ENCODE measurements at places on chromosomes 3 and 15.

GRCh38 chr3:7618606-7619005, 757.7 kb downstream of the GRM7 start:
- DNase-seq, result no peak

GRCh38 chr3:73342077-73342476, 280.6 kb downstream of the EBLN2 start:
- DNase-seq, result no peak

GRCh38 chr15:100570735-100571313, 31.2 kb downstream of the LINS1 start:
- no peak for DNase-seq

GRCh38 chr3:155111971-155112370, 31.9 kb downstream of the MME start:
- DNase-seq, result no peak

DNA sequence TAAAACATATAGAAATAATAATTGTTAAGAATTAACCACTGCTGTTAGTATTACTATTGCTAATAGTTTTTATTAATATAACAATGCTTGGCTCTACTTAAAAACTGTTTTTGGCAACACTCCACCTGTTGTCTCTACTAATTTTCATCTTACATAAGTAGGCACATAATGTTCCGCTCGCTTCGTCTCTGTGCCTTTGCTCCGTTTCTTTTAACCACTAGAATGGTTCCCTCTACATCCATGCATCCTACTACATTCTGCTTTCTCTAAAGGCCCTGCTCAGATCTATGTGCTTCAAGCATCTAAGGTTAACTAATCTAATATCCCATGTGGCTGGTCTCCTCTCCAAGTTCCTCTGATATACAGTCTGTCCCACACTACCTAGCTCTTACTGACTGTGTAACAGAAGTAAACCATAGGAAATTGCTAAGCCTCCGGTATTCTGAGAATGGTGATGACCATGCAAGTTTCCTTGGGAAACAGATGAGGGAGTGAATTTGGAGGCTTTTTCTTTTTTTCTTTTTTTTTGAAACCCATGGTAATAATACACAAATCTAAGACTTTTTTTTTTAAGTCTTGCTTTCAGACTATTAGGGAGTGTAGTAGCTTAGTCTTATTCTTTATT, 138.3 kb downstream of the P3H2 start:
- DNase-seq, result no peak

GRCh38 chr3:76733073-76733759, 306.7 kb upstream of the ROBO2 start:
- DNase-seq, result no peak

DNA sequence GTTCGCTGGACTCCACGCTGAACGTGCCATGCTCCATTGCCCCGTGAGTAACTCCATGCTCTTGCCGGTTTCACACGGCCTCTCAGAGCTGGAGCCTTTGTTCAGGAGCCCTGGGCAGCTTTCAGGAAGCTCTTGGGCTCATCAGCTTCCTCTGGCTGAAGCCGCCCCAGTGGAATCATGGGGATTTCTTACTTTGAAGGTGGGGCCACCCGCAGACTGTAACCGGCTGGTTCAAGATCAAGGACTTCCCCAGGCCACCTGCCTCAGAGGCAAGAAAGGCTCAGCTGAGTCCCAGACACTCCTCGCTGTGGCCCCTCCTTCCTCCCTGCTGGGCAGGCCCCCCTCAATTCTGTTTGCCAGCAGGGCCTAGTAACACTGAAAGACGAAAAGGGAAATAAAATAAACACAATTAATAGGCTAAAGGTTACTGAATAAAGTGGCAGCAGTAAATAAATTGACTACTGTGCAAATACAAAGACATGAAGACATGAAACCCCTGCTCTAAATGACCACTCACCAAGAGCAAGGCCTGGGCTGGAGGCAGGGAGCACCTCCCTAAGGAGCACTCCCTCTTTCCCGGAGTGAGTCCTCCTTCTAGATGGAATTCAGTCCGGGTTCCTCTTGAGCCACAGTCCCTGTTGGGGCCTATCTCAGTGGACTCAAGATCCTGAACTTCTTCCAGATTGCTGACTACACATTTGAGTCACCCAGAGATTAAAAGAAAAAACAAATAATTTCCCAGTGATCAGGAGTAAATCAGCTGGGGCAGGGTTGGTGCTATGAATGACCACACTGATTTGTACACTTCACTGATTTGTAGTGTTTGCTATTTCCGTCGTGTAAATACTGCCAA, 51.0 kb downstream of the ZDHHC19 start:
- DNase-seq, result peak; percentile 42

DNA sequence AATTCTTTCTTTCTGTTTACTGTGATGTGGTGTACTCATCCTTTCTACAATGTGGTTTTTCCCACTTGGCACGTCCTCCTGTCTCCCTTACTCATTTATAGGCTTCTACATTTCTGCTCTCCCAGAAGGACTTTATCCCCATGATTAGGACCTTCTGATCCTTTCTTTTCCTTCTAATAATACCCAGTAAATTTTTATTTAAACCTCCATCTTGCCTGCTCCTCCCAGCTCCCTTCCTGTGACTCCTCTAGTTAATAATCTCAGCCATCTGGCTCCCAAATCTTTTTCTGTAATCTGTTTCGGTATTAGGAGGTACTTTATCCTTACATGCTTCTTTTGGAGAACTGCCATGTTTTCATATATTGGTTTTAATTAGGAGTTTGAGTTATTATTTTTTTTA, 11.2 kb upstream of the P2RY1 start:
- no peak for DNase-seq

DNA sequence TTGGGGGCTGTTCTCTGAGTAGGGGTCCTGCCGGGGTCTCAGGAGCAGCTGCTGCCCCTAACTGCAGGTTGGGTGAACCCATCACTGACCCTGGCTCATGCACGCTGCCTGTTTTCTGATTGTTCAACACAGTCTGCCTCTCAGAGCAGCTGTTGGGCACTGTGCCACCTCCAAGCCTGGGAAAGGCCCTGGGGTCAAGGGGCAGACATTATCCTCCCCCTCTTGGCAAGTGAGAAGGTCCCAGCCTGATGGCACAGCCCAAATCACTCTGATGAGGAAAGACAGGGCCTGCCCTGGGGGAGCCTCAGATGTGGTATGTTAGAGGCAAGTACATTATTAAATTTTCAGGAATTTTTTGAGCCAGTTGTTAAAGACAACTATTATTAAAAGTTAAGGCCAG, 14.1 kb upstream of the GNAT1 start:
- no peak for DNase-seq

GRCh38 chr3:167057581-167057980, 322.5 kb downstream of the ZBBX start:
- no peak for DNase-seq

- no peak for DNase-seq
These were observed 13.0 kb downstream of the LIPC start for GRCh38 chr15:58444658-58445332.

GRCh38 chr3:194142156-194142910, 6.4 kb downstream of the HES1 start:
- DNase-seq, result no peak

GRCh38 chr3:22620498-22620897, 582.6 kb upstream of the UBE2E2 start:
- no peak for DNase-seq

DNA sequence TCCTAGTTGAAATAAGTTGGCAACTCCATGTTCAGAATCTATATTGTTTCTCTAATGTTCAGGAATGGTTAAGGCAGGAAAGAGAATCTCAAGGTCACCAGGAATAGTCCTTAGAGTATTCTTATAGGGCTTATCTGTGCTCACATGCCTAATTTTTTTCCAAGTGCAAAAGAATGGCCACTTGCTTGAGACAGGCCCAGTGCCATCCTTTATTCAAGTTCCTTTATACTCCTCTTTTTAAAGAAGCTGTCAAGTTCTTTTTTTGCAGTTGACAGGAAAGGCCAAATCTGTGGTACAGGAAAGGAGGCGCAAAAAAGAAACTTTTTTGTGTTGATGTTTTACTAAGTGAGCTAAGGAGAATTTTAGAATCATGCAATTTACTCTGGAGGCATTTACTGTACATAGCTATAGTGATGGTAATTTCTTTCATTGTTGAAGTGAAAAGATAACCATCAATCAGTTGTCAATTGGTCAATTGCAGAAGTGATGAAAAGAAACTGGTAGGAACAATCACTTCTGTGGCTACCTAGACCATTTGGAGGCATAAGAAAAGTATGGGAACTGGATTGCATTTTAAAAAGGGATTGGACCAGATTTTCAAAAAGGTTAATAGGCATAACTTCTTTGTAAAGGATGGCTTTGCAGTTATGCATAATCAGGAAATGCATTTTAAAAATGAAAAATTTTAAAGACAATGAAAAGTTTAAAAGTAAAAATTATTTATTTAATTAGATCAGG, 102.5 kb upstream of the SOX2 start:
- no peak for DNase-seq

GRCh38 chr3:31562525-31562924, 29.8 kb downstream of the STT3B start:
- no peak for DNase-seq

DNA sequence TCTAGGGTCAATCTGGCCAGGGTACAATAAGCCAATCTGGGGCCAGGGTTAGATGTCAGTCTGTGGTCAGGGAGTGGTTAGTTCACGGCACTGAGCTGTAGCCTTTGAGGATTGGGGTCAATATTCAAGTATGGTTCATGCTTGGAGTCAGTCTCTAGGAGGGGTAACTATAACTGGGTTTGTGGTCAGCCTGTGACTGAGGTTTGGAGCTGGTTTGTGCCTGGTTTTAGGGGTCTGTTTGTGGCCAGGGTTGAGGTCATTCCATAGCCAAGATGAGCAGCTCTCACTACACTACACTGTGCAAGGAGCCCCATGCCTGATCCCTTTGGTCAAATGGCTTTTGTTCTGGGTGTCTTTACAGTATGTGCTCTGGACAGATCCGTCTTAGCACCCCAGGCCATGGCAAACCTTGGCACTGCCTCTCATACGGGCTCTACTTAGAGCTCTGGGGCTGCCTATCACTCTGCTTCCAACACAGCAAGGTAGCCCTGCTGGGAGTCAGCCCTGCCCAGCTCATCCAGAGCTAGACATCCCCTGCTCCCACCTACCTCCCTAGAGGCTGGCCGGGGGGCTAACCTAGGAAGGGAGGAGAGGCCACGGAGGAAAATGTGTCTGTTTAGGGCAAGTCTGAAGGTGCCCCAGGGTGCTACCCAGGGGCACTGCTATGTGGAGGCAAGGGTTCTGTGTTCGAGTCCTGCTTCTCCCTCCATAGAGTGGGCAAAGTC, 63.3 kb upstream of the CORO2B start:
- no peak for DNase-seq

DNA sequence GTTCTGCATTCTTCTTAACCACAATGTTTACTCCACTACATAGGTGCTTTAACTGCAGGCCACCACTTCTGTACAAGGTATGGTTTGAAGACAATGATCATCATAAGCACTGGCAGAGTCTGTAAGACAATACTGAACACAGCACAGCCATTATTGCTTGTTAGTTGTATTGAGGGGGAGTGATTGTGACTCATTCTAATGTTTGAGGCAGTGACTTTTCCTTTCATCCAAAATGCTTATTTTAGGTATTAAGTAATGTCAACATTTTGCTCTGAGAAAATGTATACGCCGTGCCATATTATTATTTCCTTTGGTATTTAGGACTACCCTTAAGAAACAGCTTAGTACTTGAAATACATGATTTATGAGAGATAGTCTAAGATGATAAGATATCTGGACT, 618.2 kb upstream of the ZNF717 start:
- DNase-seq, result no peak

DNA sequence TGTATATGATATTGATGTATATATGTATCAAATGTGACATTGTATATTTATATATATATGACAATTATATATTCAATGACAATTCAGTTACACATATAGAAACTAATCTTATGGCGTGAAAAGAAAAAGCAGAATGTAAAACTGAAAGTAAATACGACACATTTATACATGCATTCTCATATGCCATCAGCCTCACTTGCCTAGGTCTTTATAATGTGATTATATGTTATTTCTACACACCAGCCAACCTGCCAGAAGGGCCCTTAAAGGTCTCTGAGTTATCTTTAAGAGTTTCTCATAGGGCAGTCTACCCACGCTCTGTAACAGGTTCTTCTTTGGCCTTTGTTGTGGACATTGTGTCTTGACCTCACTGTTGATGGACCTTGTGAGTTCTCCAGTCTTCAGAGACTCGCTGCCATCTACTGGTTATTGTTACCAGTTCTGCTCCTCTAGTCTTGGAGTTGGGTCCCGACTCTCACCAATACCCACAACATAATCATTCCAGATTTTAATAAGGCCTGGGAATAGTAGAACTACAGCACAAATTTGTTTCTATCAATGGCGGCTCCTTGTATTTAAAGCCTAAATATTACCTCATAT, 371.5 kb upstream of the GOLIM4 start:
- DNase-seq, result no peak

DNA sequence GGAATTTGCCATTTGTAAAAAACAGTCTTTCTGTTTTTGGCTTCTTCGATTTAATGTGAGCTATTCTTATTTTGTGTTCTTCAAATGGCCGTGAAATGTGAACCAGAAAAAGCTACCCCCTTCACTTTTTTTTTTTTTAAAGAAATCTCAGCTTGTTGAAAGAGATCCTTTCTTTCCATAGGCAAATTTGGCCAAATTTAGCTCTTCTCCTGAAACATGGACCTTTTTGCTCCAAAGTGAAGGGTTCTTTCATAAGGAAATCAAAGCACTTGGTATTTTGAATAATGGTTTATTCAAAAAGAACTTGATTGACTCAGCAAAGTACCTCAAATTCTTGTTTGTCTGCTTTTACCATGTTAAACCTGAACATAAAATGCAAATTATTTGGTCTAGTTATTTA, 10.1 kb downstream of the RCN2 start:
- no peak for DNase-seq

DNA sequence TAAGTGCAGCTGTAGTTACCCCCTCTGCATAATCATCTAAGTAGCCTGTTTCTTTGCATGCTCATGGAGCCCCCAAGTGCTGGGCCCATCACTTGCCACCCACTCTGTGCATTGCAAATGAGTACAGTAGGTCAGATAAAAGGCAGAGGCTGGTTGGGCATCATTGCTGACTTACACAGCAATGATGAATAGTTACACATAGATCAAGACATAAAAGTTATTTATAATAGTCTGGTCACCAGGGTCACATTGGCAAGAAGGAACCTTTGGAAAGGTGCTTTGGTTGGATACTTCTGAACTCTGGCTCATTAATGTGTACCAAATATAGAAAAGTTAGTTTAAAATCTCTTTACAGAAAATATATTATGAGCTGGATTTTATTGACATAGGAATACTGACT, 111.6 kb downstream of the MITF start:
- DNase-seq, result no peak

DNA sequence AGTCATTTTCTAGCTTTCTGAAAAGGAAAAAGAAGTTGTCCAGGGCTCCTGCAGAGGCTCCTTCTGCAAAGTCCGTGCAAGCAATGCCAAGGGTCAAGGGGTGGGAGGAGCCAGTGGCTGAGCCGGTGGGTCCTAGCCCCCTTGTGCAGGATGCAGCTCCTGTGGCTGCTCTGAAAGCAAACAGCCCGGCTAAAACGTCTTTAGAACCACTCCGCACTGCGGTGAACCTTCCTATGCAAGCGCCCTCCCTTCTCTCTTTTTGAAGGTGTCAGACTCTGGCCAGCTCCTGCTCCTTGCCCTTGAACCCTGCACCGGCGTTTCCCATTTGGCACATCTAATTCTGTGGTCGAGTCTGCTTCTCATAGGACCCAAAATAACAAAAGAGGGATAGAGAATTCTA, 183.1 kb downstream of the UACA start:
- DNase-seq, result no peak

All from fibroblast of the conjunctiva (primary cell).